ENCODE measurements at places on chromosomes 13 and 19.

DNA sequence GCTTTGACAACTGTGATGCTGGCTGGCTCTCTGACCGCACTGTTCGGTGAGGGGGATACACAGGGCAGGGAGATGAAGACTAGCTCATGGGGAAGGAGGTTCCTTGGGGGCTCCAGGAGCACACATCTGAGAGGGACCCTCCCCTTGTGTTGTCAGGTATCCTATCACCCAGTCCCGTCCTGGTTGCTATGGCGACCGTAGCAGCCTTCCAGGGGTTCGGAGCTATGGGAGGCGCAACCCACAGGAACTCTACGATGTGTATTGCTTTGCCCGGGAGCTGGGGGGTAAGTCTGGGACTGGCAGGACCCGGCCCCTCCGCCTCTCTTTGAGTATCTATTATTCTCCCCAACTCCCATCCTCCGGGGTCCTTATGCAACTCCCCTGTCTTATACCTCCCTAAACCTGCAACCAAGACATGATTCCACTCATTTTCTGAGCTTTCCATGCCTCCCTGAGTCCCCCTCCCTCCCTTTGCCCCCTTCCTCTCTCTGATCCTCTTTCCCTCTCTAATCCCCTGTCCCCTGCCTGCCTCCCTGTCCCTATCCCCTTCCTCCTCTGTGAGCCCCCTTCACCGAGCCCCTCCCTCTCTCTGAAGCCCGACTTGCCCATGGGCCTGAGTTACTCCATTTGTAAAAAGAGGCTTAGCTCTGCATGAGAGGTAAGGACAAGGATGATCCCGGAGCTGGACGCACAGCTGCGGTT is 12.5 kb downstream of the NCAN start:
- no peak for DNase-seq

DNA sequence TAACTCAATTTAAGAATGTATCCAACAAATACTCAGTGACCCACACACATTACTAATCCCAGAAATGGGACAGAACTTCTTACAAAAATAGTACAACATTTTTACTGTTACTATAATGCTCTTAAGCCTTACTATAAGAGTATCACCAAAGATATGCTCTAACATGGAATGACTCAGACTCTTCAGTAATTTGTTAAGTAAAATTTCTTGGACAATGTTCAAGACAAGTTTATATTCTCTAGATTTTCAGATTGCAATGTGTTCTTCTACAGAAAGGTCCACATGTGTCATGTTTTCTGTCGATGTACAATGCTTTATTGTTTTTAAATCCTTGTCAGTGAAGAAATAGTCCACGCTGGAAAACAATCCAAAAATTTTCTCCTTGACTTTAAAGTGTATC is 66.3 kb upstream of the RFXAP start:
- no peak for DNase-seq

GRCh38 chr19:10797541-10798256 is 38.3 kb downstream of the TMED1 start:
- DNase-seq: peak; percentile 93

- no peak for DNase-seq
These were observed 109.3 kb downstream of the COL4A2 start for GRCh38 chr13:110416131-110417025.

- DNase-seq: peak; percentile 17
These were observed 15.1 kb upstream of the ATP11A start for GRCh38 chr13:112674412-112675365.

- DNase-seq: no peak
These were observed 2.3 kb upstream of the SLC25A42 start for GRCh38 chr19:19061506-19061905.

GRCh38 chr13:68644611-68645010 is 1414.5 kb upstream of the PCDH9 start:
- no peak for DNase-seq

DNA sequence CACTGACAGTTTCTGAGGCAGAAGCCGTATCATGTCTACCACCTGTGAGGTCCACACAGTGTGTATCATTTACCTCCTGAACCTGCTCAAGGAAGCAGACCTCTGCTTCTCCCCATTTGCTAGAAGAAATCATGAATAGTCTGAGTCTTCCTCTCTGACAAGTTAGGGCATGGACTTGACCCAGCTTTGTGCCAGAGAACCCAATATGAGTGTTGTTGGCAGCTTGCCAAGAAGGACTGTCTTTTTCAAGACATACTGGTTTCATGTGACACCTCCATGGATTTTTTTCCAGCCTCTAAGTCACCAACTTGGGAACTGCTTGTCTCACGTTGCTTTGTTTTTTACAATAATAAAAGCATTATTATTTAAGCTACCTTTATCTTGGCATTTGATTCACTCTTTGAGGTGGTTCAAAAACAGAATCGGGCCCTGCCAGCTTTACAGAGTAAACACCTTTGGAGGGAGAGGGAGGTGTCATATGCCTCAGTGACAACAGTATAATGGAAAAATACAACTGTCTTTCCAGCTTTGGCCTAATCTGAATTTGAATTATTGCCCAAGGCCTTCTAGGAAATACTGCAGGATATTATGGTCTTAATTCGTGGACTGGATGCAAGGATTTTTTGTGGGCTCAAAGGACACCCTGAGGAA is 9.6 kb downstream of the ZNF211 start:
- no peak for DNase-seq

- DNase-seq: no peak
These were observed 149.8 kb upstream of the TMTC4 start for GRCh38 chr13:100824366-100824765.
